ENCODE measurements at places on chromosomes 12 and 14.

DNA sequence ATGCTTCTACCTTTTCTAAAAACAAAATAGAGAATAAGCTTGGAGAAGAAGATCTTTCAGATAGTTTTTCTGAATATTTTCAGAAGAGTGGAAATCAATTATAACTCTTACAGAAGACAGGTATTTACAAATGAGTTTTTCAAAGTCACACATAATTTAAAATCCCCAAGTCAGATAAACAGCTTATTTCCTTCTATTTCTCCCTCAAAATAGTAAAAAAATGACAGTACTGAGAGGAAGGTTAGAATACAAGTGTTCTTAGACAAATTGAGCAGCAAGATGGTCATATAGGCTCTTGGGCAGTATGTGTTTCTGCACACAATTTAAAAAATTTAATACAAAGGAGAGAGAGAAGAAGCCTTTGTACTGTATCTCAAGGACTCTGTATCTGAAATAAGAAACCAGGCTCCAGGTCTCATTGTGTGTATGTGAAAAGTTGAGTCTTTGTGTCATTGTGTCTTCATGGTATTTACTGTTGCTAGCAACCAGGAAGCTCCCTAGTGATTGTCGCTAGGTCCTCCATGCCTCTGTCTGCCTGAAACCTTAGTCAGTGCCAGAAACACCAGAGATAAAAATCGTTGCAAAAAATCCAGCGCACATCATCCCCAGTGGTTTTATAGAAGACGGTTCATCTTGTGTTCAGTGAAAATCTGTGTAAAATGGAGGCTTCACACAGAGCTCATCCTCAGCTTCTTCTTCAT lies 12.9 kb upstream of the TUBA1A start:
- no peak for DNase-seq

DNA sequence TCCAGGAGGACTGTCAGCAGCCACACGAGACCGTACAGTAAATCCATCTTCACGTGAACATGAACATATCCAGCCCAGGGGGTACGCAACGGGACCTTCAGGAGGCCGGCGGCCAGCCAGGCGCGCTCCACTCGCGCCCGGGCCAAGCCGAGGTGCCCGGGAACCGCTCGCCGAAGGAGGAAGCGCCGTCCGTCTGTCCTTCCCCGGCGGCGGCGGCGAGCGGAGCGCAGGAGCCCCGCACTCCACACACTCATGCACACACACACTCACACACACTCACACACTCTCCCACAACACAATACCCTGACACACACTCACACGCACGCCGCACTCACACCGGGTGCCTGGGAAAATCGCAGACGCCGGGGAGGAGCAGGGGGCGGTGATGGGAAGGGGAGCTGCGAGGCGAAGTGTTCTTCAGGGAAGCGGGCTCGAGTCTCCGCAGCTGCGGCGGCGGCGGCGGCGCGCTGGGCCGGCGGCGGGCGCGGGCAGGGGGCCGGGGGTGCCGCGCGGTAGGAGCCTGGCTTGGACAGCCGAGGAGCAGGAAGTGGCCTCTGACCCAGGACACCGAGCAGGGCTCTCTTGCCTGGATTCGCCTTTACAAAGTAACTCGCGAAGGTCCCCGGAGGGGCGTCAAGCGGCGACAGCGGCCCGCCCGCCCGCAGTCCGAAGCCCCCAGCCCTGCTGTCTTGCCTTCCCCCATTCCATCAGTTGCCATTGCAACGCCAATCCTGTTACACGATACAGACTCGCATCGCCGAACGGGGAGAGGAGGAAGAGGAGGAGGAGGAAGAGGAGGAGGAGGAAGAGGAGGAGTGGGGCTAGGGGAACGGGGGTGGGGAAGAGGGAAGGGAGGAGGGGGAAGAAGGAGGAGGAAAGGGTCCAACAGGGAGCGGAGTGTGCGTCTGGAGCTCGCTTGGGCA lies 601 bp downstream of the MDGA2 start:
- DNase-seq = no peak

- no peak for DNase-seq
These were observed 14.0 kb upstream of the HNF1A start for GRCh38 chr12:120964298-120964697.

- DNase-seq = no peak
These were observed 88.6 kb upstream of the DCN start for GRCh38 chr12:91271185-91271584.

DNA sequence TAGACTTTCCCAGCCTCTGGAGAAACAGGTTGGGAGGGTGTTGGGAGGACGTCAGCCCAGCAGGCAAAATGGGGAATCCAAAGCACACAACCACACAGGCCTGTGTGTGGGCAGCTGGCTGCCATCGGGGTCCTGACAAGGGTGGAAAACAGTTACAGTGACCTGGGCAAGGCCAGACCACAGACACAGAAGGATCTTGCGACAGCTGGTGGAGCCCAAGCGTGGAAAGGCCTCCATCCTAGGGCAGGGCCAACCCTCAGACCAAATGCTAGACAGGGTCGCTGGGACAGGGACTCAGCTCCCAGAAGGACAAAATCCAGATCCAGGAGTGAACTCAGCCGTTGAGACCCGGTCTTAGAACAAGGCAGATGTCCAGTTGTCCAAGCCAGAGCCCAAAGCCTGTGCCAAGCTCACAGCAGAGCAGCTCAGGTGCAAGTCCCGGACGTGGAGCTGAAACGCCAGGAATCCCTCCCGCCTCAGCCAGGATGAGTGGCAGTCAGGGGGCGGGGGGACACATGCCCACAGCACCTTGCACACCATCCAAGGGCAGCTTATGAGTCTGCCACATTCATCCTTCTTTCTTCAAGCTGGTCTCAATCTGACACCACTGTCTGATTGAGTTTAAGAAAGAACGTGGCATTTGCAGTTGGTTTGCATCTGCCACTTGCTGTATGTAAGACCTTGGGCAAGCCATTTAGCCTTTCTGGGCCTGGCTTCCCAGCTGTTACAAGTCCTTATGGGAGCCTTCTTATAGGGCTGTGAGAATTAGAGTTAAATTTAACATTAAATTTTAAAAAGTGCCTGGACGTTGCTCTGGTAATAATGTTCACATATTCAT lies 37.6 kb downstream of the DEGS2 start:
- DNase-seq = no peak

GRCh38 chr12:53467082-53467481 lies 15.2 kb downstream of the PCBP2 start:
- DNase-seq = no peak

- DNase-seq = no peak
These were observed 27.8 kb upstream of the BMAL2 start for GRCh38 chr12:27304856-27305255.
